Stromal cell of bone marrow (primary cell): ENCODE measurements at places on chromosomes 7 and 10.

GRCh38 chr7:135817583-135817982 lies 69.0 kb upstream of the FAM180A start:
- peak; percentile 16 for DNase-seq

- no peak for DNase-seq
Observed at GRCh38 chr7:115043605-115044004, 121.7 kb downstream of the MDFIC start.

DNA sequence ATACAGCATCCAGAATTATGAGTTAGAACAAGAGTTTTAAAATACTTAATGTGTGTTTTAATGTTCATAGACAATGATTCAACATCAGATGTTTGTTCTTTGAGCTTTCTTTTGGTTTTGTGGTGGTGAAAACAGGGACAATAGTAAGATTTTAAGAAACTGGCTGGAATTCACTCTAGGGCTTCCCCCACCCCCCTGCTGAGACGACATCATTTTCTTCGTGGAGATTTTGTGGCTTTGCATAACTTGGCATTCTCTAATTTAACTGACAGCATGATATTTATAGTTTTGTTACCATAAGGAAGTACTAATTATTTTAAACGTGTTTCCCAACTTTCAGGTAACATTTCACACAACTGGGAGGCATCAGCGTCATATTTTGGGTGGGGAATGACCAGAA lies 184.1 kb downstream of the BICC1 start:
- DNase-seq: no peak

- no peak for DNase-seq
Observed at GRCh38 chr10:34759161-34759836, 55.8 kb downstream of the PARD3 start.

DNA sequence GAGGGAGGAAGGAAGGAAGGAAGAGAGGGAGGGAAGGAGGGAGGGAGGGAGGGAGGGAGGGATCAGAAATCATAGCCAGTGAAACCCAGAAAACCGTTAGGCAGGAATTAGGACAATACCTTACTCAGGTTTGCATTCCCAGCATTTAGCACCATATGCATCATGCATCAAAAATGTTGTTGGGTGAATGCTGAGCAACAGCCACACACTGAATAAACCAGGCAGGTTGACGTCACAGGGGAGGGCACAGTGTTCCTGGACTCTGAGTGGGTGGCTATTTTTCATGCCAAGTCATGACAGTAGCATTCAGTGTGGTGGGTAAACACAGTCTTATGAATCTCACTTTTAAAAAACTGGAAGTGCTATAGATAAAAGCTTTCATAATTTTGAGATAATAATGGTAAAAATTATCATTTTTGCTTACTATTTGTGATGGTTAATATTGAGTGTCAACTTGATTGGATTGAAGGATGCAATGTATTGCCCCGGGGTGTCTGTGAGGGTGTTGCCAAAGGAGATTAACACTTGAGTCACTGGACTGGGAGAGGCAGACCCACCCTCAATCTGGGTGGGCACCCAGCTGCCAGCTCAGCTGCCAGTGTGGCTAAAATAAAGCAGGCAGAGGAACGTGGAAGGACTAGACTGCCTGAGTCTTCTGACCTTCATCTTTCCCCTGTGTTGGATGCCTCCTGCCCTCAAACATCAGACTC lies 199.1 kb upstream of the PRKCQ start:
- peak; percentile 89 for DNase-seq

DNA sequence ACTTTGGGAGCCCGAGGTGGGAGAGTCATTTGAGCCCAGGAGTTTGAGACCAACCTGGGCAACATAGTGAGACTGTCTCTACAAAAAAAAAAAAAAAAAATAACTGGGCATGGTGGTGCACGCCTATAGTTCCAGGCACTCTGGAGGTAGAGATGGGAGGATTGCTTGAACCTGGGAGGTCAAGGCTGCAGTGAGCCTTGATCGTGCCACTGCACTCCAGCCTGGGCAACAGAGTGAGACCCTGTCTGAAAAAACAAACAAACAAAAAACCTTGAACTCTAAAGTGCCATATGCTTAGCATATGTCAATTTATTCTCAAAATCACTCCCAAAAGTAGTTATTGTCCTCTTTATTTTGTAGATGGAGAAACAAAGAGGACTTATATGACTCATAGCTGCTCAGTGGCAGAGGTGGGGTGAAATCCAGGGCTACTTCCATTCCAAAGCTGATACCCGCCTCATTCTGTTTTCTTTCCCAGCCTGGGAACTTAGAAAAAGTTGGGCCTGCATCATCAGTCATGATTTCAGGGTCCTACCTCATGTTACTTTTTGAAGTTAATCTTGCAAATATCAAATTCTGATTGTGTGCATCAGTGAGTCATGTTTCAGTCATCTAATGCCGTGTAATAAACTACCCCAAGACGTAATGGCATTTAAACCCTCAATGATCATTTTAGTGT lies 13.3 kb downstream of the DHTKD1 start:
- DNase-seq: no peak

GRCh38 chr7:111763221-111763801 lies 201.0 kb upstream of the IMMP2L start:
- DNase-seq: peak; percentile 38

- no peak for DNase-seq
Observed at GRCh38 chr10:108904163-108904838, 1019.0 kb downstream of the XPNPEP1 start.

GRCh38 chr10:12801214-12802087 lies 200.1 kb downstream of the CCDC3 start:
- DNase-seq: no peak

- DNase-seq: no peak
Observed at GRCh38 chr10:29199941-29200679, 88.8 kb upstream of the LYZL1 start.

DNA sequence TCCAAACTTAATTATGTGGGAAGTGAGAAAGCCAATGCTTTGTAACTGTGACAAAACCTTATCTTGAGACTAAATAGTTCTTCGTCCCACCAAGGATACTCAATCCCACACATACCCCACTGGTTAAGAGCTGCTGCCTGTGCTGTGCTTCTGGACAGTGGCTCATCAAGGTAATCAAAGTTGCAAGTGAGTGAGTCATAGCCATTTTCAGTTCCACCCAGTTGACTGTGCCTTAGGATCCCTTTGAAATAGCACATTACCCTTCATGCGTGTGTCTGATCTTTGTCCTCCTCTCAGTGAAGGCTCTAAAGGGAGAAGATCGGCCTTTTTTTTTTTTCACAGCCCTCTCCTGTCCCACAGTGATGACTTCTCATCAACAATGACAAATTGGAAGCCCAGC lies 706.0 kb upstream of the AUTS2 start:
- DNase-seq: no peak

GRCh38 chr10:24494777-24495176 lies 228.9 kb downstream of the ARHGAP21 start:
- DNase-seq: no peak

GRCh38 chr7:137893143-137893742 lies 46.5 kb upstream of the DGKI start:
- no peak for DNase-seq

GRCh38 chr10:14543046-14543903 lies 212.6 kb upstream of the FRMD4A start:
- no peak for DNase-seq

- no peak for DNase-seq
Observed at GRCh38 chr7:44226396-44226753, 25.6 kb downstream of the YKT6 start.

DNA sequence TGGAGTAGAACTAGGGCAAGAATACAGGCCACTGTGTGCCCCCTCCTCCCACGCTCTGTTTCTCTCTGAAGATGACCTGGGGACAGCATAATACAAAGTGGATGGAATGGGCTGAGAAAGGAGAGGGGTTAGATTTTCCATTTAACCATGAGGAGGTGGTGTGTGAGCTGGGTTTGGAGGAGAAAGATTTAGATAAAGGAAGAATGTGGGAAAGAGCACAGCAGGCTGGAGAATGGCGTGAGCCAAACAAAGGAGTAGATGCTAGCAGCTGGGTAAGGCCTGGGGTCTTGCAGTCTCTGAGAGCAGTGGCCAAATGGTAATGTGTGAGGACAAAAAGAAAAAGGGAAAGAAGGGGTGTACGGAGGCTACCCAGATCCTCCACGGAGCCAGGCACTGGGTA lies 8.6 kb downstream of the PNLIPRP2 start:
- no peak for DNase-seq

GRCh38 chr10:68517188-68517587 lies 10.1 kb downstream of the SLC25A16 start:
- no peak for DNase-seq

DNA sequence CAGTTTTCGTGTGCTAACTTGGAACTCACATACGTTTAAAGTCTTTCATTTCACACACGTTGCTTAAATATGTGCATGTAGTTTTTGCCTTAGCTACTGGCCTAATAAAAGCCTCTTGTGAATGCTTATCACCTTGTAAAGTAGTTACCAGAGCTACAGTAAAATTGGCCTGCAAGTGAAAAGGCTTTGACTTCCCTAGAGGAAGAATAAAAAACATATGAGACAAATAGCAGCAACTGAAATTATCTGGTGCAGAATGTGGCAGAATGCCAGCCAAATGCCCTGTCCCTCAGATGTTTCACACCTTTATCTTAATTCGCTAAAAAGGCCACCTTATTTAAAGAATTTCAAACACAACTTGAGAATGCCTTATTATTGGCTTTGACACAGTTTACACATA lies 28.1 kb upstream of the RPA3 start:
- DNase-seq: no peak

GRCh38 chr10:117621795-117622420 lies 79.4 kb downstream of the EMX2 start:
- no peak for DNase-seq
